ENCODE measurements at places on chromosomes 4 and X.

GRCh38 chrX:45774961-45775360 is 574.3 kb upstream of the DIPK2B start:
- no peak for DNase-seq

GRCh38 chrX:46407036-46407752 is 138.0 kb downstream of the ZNF674 start:
- no peak for DNase-seq

DNA sequence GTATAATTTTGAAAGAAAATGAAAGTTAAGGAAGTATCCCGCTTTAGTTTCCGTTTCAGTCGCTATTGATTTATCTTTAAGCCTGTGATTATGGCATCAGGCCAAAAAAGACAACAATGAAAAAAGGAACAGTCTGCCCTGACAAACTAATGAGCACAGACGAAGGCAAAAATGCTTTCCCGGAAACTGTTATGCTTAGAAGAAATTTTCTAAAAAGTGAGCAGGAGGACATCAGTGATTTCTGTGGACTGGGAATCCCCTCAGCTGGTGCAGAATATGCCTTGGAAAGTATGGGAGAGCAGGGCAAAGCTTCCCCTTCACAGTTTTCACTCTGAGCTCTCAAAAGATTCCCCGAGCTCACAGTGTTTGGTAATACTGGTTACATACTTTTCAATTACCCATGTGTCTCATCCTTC is 5.1 kb upstream of the CXCL10 start:
- DNase-seq = no peak

- no peak for DNase-seq
Observed at GRCh38 chr4:47010347-47010911, 17.0 kb upstream of the GABRA4 start.

DNA sequence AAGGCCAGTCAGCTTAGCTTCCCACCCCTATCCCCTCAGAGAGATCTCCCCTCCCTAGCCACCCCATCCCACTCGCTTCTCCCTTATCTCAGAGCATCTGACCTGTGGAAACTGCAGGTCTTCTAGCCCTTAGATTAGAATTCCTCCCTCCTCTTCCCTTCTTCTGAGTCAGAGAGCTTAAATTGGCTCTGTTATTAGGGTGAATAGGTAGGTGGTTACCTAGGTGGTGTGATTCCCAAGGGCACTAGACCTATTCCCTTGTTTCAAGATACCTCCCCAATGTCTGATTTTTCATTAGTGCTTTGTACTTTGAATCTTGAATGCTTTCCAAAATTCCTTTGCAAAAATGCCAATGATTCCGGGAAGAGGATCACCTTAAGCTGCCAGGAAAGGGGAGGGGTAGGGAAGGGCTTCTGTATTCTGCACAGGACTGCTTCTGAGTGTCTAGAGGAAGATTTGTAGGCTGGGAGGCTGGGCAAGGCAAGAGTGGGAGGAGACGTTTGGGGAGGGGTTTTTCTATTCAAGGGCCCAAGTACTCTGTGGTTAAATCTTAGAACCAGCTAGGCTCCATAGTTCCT is 24.5 kb upstream of the MSN start:
- no peak for DNase-seq

DNA sequence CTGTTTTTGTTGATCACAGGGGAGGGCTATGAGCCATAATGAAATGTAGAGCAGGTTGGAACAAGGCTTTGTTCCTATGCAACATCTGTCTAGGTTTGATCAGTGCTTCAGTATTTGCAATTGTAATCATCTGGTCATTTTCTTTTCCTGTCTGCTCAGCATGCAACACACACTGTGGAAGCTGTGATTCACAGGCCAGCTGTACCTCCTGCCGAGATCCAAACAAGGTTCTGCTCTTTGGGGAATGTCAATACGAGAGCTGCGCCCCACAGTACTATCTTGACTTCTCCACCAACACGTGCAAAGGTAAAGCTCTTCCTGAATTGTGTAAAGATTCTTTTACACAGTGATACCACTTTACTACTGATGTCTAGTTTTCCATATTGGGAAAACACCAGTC is 181.9 kb upstream of the ANXA3 start:
- no peak for DNase-seq

DNA sequence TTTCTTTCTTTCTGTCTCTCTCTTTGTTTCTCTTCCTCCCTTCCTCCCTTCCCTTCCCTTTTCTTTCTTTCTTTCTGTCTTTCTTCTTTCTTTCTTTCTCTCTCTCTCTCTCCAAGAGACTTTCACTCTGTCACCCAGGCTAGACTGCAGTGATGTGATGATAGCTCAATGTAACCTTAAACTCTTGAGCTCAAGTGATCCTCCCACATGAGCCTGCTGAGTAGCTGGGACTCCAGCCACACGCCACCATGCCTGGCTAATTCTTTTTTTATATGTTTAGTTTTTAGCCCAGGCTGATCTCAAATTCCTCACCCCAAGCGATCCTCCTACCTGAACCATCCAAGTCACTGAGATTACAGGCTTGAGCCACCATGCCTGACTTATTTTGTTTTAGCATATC is 64.3 kb upstream of the EMCN start:
- DNase-seq = no peak

DNA sequence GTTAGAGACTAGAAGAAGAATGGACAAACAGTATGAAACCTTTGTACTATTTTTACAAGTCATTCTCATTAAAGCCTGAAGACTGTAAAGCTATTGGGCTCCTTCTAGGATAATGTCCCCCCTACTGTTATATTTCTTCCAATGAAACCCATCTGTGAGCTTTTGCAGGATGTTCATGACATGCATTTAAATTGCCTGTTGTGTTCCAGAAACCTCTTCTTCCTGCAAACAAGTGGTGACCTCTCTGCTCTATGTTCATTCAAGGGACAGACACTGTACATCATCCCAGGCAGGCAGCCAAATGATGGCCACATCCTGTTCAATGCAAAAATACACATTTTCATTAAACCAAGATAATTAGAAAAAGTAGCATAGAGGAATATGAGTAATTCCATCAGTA is 128.0 kb downstream of the C4orf33 start:
- no peak for DNase-seq

- DNase-seq = no peak
Observed at GRCh38 chr4:153152501-153153338, 51.5 kb upstream of the TRIM2 start.

GRCh38 chrX:41335198-41335957 is 1.4 kb downstream of the DDX3X start:
- no peak for DNase-seq

GRCh38 chr4:109083911-109084310 is 218.5 kb downstream of the COL25A1 start:
- no peak for DNase-seq

DNA sequence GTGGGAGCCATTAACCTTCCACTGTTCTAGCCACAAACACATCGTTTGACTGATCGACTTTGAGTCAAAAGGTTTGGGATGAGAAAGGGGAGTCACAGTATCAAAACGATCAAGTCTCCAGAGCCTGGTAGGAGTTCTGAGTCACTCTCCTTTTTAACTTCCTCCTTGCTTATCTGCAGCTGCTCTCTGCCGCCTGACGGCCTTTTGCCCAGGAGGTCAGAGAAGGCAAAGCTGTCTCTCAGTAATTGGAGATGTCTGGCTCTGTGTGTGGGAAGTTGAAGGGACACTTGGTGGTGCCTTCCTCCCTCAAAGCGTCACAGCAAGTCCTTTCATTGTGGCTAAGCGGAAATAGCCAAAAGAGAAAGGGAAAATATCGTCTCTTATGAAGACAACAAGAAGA is 63.1 kb downstream of the ANOS1 start:
- DNase-seq = no peak

DNA sequence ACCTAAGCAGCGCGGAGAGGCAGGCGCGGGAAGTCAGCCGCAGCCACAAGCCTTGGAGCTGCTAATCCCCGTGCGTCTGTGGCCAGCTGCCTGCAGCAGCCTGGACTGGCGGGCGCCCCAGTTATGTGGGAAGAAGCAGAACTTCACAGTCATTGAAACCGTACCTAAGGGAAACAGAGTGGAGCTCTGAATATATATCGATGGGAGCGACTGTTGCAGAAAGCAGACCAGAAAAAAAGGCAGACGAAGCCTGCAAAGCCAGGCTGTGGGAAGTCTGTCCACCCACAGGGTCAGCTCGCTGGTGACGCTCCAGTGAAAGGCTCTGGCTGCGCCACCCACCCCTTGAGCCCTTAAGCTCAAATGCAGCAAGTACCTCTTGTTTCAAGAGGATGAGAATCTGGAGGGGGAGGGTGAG is 24.7 kb downstream of the KCNE5 start:
- DNase-seq = no peak

DNA sequence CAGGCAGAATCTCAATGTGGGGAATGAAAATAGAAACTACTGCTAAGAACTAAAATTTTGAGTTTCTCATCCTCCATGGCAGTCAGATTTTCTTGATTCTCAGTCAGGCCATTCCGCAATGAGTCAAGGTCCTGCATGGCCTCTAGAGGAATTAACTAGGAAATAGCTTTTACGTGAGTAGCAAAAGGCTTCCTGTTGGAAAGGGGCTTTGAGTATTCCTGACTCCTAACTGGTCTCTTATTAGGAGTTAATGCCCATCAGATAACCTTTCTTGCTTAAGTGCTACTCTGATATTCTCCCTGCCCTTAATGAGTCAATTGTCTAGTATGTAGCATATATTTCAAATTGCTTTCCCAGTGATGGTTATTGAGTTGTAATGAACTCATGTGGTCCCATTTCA is 65.7 kb upstream of the ARHGAP24 start:
- DNase-seq = no peak

DNA sequence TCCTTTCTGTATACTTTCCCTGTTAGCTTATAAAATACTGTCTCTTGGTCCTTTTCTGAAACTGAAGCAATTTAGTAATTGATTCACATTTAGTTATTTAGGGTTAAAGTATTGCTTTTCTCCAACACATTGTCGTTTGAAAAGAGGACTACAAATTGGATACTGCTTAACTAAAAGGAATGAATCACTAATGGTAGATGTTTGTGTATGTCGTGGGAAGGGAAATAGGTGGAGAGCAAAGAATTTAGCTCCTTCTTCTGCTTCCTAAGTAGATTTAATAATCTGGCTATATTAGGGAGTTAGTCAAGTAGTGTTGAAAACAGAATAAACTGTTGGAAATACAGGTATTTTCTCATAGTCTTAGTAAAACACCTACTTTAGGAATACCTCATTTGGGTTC is 27.9 kb downstream of the SLAIN2 start:
- no peak for DNase-seq

- peak; percentile 4 for DNase-seq
Observed at GRCh38 chrX:8815460-8816065, 14.4 kb upstream of the FAM9A start.

DNA sequence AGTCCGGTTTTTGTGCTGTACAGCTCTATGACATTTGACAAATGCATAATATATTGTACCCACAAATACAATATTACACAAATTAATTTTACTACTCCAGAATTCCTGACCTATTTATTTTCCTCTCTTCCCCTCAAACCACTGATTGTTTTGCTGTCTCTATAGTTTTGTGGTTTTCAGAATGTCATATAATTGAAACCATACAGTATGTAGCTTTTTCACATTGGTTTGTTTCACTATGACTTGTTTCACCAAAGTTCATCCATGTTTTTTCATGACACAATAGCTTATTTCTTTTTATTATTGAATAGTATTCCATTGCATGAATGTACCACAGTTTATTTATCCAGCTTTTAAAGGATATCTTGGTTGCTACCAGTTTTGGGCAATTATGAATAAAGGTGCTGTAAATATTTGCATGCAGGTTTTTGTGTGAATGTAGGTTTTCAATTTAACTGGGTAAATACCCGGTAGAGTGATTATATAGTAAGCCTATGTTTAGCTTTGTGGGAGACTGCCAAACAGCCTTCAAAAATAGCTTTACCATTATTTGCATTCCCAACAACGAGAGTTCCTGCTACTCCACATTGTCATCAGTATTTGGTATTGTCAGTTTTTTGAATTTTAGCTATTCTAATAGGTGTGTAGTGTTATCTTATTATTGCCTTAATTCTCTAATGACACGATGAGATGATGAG is 25.9 kb downstream of the RNF175 start:
- DNase-seq = no peak

- no peak for DNase-seq
Observed at GRCh38 chrX:133598601-133599335, 183.5 kb upstream of the GPC4 start.

DNA sequence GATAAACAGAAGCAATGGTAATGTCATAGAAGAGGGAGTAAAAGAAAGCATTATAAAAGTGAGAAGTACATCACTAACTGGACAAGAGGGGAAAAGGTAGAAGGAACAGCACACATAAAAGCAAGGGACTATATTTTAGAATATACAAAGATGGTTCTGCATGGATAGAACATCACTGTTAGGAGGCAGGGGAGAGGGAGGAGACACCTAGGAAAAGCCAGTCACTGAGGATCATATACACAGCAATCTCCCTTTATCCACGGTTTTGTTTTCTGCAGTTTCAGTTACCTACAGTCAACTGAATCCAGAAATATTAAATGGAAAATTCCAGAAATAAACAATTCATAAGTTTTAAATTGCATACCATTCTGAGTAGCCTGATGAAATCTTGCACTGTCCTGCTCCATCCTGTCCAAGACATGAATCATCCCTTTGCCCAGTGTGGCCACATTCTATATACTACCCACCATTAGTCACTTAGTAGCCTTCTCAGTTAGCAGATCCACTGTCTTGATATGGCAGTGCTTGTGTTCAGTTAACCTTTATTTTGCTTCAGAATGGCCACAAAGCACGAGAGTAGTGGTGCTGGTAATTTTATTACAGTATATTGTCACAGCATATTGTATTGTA is 74.2 kb downstream of the PPA2 start:
- no peak for DNase-seq

GRCh38 chrX:1011691-1012283 is 200.7 kb downstream of the CRLF2 start:
- DNase-seq = no peak

DNA sequence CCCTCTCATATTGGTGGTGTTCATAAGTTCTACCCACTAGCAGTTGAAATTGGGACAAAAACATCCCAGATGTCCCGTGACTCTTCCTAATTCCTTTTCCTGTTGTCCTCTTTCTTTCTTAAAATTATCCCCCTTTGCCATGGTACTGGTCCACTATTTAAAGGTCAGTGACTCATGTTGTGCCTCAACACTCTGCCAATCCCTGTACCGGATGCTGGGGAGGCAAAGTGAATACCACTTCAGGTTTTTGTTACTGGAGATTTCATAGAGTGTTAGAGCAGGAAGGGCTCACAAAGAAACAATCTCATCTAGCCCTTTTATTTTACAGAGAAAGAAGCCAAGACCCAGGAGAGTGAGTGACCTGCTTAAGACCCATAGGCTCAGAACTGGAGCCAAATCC is 24.6 kb downstream of the SEPTIN11 start:
- no peak for DNase-seq

GRCh38 chrX:68912113-68912512 is 83.3 kb downstream of the EFNB1 start:
- no peak for DNase-seq

DNA sequence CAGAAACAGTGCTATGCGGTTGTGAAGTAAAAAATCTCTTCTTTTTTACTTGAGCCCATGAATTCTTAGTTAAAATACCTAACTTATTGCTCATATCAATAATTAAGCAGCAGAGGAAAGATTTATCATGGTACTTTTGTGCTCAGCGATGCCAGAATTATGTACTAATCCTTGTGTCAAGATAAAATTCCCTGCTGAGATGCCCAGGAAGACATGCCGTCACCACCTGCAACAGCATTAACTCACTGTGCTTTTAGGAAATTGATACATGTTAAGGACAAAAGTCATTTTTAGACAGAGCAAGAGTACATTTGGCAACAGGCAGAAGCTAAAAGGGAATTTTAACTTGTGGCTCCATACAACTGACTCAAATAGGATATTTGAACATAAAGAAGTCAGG is 138.9 kb downstream of the NPNT start:
- no peak for DNase-seq
